RWPE2 (cell line): ENCODE measurements at places on chromosomes 3 and 15.

DNA sequence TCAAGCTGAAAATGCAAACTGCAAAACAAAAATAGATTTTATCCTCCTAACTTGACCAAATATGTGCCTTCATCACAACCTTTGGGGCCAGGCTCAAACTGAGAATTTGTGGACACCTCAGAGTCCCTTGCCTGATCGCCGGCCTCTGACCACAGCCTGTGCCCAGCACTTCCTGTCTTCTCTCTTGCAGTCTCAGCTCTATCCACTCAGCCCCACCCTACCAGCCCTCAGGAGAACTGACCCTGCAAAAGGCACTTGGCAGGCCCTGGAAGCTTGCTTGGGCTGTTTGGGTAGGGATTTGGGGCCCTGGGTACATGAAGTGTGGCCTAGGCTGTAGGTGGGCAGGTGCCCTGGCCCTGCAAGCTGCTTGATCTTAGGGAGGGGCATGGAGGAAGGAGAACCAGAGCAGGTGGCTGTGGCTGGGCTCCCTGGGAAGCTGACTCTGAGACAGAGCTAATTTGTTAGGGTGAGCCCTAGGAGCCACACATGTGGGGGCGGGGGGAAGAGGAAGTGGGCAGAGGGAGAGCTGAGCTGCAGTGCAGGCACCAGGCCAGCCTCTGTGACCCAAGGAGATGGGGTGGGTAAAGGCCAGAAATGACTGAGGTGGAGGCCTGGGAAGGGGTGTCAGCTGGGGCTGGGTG lies 8.6 kb downstream of the CLEC3B start:
- H3K27ac ChIP-seq, result no peak overlapping the region
- H3K4me3 ChIP-seq, result no peak overlapping the region
- DNase-seq, result no peak

DNA sequence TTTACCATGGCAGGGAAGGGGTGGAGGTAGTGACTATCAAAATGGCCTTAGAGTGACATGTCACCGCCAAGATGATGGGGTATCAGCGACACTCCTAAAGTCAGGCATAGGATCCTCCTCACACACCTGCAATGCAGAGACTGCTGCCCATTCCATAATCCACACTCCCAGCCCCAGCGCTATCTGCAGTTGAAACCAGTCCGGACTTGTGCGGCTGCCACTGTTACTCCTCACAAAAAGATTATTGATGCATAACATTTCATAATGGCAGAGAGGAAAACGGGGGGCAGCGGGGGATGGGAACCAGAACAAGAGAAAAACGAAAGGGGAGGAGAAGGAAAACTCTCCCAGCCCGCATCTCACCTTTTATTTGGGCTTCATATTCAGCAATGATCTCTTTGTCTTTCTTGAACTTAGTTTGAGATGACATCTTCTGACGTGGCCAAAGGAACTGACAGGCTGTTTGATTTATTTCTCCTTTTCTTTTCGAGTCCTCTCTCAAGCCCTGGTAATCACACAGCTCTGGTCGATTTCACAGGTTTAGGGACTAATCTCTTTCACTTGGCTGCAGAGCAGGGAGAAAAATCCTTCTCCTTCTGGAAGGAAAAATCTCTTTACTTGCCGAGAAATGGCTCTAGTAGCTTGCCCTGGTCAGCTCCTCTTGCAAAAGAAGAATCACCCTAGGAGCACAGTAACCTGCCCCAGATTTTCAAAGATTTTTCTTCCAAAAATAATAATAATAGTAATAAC lies 749 bp downstream of the SRGAP3 start:
- H3K36me3 ChIP-seq, result no peaks in the 10 kb centered on the region
- peaks cover 35% of the 10 kb centered on the region for H3K4me1 ChIP-seq
- peak overlapping the region; percentile 68 for H3K27ac ChIP-seq
- peak; percentile 78 for DNase-seq

DNA sequence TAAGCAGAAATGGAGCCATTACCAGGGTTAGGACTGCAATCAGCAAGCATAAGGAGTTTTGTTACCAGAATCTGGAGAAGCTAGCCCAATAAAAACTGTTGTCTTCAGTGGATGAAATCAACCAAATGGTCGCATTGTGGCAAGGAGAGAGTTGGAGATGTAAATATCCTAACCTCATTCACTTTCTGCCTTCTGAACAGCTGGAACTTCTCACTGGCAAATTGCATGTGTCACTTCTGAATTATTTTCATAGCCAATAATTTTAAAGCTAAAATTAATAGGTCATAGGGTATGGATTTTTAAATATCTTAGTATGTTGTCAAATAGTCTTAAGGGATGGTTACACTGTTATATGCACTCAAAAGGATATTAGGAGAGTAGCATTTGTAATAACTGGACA lies 121.6 kb downstream of the SUCNR1 start:
- no peaks in the 10 kb centered on the region for H3K36me3 ChIP-seq
- no peak overlapping the region for H3K4me3 ChIP-seq
- H3K4me1 ChIP-seq, result no peaks in the 10 kb centered on the region
- no peaks in the 10 kb centered on the region for H3K27me3 ChIP-seq

DNA sequence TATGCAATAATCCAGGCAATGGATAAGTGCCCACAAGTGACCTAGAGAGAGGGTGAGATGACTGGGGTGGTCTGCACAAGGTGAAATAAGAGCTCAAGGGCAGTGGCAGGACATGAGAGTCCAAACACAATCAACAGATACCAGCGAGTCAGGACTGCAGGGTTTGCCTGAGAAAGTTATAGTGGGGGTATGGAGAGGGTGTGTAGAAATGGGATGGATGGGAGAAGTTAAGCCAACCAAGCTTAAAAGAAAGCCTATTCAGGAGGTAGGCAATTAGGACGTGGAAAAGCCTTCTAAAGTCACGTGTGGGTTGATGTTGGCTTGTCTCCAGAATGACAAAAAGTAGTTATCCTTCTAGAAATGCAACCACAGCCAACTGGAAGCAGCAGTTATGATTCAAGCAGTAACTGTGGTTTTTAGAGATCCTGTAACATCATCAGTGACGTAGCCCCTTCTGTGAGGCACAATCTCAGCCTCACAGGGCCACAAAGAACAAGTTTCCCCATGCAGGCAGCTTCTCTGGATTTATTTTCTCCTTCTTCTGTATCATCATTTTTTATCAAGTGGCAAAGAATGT lies 56.1 kb downstream of the FAM174B start:
- H3K36me3 ChIP-seq, result no peaks in the 10 kb centered on the region
- no peaks in the 10 kb centered on the region for H3K4me1 ChIP-seq
- no peak overlapping the region for H3K27ac ChIP-seq
- H3K27me3 ChIP-seq, result peaks cover 29% of the 10 kb centered on the region
- no peak for DNase-seq

- no peaks in the 10 kb centered on the region for H3K36me3 ChIP-seq
- no peaks in the 10 kb centered on the region for H3K4me1 ChIP-seq
- DNase-seq, result no peak
- H3K27ac ChIP-seq, result no peak overlapping the region
Observed at GRCh38 chr15:48315041-48315440, 16.2 kb upstream of the DUT start.

GRCh38 chr3:138862924-138863775 lies 28.4 kb upstream of the PIK3CB start:
- H3K36me3 ChIP-seq, result no peaks in the 10 kb centered on the region
- peaks cover 15% of the 10 kb centered on the region for H3K4me1 ChIP-seq
- H3K4me3 ChIP-seq, result no peak overlapping the region
- H3K27me3 ChIP-seq, result no peaks in the 10 kb centered on the region
- H3K27ac ChIP-seq, result peak overlapping the region; percentile 72
- peak; percentile 67 for DNase-seq

GRCh38 chr3:153840487-153840886 lies 280.7 kb upstream of the ARHGEF26 start:
- DNase-seq, result no peak
- H3K4me3 ChIP-seq, result no peak overlapping the region
- no peak overlapping the region for H3K27ac ChIP-seq
- no peaks in the 10 kb centered on the region for H3K4me1 ChIP-seq
- H3K27me3 ChIP-seq, result no peaks in the 10 kb centered on the region
- H3K36me3 ChIP-seq, result no peaks in the 10 kb centered on the region

DNA sequence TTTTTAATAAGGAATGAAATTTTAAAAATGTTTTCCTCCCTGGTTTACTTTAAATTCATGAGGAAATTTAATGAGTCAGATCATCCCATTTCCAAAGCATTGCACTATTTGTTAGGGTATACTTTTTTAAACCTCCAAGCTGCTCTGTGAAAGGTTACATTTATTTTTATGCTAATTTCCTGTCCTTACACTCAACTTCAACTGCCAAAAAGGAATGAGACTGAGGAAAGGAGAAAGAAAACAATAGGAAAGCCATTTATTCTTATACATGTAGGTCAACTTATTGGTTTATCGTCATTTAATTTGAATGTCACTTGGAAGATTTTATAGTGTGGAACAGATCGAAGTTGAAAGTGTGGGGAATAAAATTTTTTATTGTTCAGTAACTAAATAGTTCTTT lies 104.1 kb downstream of the ALCAM start:
- DNase-seq, result no peak
- H3K36me3 ChIP-seq, result no peaks in the 10 kb centered on the region
- H3K4me3 ChIP-seq, result no peak overlapping the region
- H3K27ac ChIP-seq, result no peak overlapping the region
- no peaks in the 10 kb centered on the region for H3K27me3 ChIP-seq
- no peaks in the 10 kb centered on the region for H3K4me1 ChIP-seq

- DNase-seq, result no peak
- H3K27me3 ChIP-seq, result no peaks in the 10 kb centered on the region
- H3K36me3 ChIP-seq, result peaks cover 35% of the 10 kb centered on the region
- H3K27ac ChIP-seq, result peak overlapping the region; percentile 5
Observed at GRCh38 chr3:56591262-56591661, 34.3 kb downstream of the CCDC66 start.

GRCh38 chr3:129992781-129993180 lies 18.3 kb downstream of the TRH start:
- no peak overlapping the region for H3K27ac ChIP-seq
- H3K4me1 ChIP-seq, result no peaks in the 10 kb centered on the region
- H3K36me3 ChIP-seq, result no peaks in the 10 kb centered on the region
- no peak for DNase-seq
- no peaks in the 10 kb centered on the region for H3K27me3 ChIP-seq

DNA sequence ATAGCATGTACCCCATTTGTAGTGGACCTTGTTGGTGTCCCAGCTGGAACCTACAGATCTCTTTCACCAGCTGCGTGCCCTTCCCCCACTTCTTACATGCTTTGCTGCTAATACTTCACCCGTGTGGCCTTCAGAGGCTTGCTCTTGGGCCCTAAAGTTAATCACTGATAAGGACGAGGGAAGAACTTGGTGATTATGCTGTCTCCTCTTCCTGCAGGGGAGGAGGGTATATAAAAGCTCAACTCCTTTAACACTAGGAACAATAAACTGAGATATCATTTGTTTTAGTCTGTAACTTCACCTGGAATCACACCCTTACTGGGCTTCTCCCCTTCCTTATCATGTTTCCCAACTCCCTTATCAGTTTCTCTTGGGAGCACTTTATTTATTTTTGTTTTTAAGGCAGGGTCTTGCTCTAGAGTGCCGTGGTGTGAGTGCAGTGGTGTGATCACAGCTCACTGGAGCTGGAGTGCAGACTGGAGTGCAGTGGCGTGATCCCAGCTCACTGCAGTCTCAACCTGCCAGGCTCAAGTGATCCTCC lies 43.2 kb upstream of the PIK3R4 start:
- no peak for DNase-seq
- H3K4me3 ChIP-seq, result no peak overlapping the region
- H3K27me3 ChIP-seq, result no peaks in the 10 kb centered on the region
- no peak overlapping the region for H3K27ac ChIP-seq
- H3K36me3 ChIP-seq, result no peaks in the 10 kb centered on the region

- peaks cover 4% of the 10 kb centered on the region for H3K4me1 ChIP-seq
- peaks cover 97% of the 10 kb centered on the region for H3K36me3 ChIP-seq
- H3K4me3 ChIP-seq, result no peak overlapping the region
- DNase-seq, result no peak
- no peaks in the 10 kb centered on the region for H3K27me3 ChIP-seq
- H3K27ac ChIP-seq, result no peak overlapping the region
Observed at GRCh38 chr3:129254536-129255230, 5.3 kb downstream of the COPG1 start.

GRCh38 chr3:2677501-2677900 lies 432.7 kb downstream of the IL5RA start:
- no peaks in the 10 kb centered on the region for H3K27me3 ChIP-seq
- no peak overlapping the region for H3K4me3 ChIP-seq
- H3K36me3 ChIP-seq, result no peaks in the 10 kb centered on the region
- H3K27ac ChIP-seq, result no peak overlapping the region
- DNase-seq, result no peak
- no peaks in the 10 kb centered on the region for H3K4me1 ChIP-seq

DNA sequence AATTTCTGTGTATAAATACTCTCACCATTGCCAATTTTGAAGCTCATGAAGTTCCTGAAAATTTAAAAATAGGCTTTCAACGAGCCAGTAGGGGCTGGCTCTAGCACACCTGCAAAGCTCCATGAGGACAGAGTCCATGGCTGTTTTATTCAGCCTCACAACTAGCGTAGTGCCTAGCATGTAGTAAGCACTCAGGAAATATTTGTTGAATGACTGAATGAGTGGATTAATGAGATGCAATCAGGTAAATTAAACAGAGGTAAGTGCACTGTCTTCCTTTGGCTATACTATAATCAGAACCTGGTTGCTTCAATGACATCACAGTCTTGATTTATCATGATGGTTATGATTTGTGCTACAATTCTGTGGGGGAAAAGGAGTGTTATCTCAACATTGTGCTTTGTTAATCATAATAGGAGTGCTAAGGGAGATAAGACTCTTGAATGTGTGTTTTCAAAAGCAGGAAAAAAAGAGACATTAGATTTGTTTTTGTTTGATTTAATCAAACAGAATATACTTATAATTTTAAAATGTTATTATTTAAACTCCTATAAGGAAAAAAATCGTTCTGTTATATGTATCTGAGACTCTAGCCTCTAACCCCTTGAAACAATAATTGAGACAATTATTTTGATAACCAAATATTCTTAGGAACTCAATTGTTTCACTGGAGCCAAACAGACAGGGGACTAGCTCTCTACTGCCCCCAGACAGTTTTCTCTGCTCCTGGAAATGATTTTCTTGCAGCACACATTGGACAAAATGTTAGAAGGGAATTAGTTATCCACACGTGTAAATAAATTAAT lies 171.7 kb upstream of the ATP11B start:
- no peaks in the 10 kb centered on the region for H3K27me3 ChIP-seq
- H3K4me3 ChIP-seq, result no peak overlapping the region
- H3K27ac ChIP-seq, result no peak overlapping the region

- no peak overlapping the region for H3K4me3 ChIP-seq
- no peaks in the 10 kb centered on the region for H3K27me3 ChIP-seq
- H3K4me1 ChIP-seq, result no peaks in the 10 kb centered on the region
- H3K27ac ChIP-seq, result no peak overlapping the region
Observed at GRCh38 chr3:129345971-129346370, 67.3 kb downstream of the HMCES start.

- peaks cover 74% of the 10 kb centered on the region for H3K36me3 ChIP-seq
- no peak overlapping the region for H3K4me3 ChIP-seq
- no peak for DNase-seq
Observed at GRCh38 chr15:44550256-44550655, 13.3 kb downstream of the EIF3J start.
